ENCODE measurements at places on chromosomes 12 and 14.

DNA sequence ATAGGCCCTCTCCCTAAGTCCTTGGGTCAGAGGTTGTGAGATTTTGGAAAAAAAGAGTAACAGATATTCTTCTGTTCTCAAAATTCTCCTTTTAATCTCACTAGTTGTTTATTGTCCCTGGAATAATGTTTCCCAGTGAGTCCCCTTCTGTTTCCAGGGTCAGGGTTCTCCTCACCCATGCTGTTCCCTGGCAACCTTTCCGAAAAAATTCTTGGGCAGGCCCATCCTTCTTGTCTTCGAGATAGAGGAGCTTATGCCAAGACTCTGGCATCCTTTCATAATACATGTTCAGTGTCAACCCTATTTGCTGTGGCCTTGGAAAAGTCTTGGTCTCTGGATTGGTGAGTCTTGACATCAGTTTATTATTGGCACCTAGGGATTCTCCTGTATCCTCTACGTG lies 212.4 kb upstream of the FAR2 start:
- no peak for DNase-seq

DNA sequence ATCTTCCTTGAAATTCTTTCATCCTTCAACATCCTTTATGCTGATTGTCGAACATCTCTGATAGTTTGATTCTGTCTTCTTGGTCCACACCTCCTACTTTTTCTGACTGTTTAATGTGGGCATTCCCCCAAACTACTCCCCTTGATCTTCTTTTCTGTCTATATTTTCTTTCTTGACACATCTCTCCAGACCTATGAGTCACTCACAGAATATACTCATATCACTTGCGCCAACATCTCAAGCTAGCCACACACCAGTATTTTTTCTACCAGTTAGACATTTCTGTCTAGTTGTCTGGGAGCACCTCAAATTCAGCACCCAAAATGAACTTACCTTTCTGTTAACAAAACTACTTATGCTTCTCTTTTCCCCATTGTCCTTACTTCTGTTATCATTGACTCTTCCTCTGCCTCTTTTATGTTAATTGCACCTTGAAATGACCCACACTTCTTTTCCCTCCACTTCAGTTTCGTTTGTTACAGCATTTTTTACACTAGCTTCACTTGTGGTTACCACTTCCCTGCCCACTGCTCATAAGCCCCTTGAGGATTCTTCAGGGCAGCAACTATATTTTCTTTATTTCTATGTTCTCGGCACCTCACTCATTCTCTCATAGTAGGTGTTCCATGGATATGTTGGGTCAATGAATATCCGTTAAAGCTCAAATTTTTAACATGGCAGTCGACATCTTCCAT lies 33.5 kb downstream of the TSHR start:
- DNase-seq = no peak

DNA sequence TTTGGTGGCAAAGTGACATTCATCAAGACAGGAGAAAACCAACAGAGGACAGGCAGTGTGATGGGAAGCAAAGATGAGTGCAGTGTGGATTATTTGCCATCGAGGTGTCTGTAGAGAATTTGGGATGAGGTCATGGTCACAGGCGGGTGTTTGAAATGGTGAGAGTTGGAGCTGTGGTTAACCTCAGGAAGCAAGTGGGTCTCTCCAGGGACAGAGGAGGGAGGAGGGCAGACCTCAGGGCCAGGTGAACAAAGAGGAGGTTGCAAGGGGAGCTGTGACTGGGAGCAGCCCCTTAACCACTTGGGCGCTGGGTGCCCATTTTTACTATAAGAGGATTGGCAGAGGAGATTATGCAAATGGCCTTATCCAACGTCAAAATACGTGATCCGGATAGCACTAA lies 7.0 kb downstream of the FZD10 start:
- no peak for DNase-seq

GRCh38 chr14:100222224-100223093 lies 16.5 kb upstream of the YY1 start:
- no peak for DNase-seq

DNA sequence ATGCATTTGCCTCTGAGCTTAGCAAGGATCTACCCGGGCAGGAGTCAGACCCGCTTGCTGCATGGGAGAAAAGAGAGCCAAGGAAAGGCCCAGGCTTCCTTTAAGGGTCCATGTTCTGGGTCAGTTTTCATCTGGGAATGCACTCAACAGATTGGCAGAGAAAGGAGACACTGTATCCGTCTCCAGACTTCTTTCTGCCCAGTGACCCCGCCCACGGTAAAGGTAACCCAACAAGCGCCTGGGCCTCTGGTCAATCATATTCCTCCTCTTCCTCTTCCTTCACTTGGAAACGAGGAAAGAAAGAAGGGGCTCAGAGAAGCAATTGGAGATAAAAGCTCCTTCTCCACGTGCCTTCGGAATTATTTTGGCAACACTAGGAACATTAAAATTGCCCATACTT lies 27.1 kb upstream of the TCP11L2 start:
- DNase-seq = no peak

GRCh38 chr14:57816568-57817284 lies 49.2 kb downstream of the SLC35F4 start:
- DNase-seq = no peak

- DNase-seq = no peak
Observed at GRCh38 chr12:18797604-18798003, 59.7 kb downstream of the CAPZA3 start.
